ENCODE measurements at places on chromosomes 12 and 14.

DNA sequence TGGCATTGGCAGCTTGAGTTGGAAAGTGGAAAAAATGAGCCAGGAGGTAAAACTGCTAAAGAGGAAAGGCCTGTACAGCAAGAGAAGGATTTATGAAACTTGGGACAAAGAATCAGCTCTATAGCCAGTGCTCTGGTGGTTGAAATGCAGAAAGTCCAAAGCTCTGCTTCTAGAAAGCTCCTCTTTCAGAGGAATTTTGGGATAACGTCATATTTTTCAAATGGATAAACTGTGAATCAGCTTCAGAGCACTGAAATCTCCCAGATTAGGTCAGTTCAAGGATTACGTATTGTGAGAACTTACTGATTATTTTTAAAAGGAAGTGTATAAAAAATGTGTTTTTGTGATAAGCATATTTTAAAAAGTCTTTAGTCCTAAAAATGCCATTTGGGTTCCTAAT, 203.1 kb upstream of the CNOT2 start:
- no peak for DNase-seq

GRCh38 chr14:105244334-105244733, 4.0 kb upstream of the BTBD6 start:
- no peak for DNase-seq

GRCh38 chr14:87503711-87504110, 489.3 kb downstream of the GALC start:
- DNase-seq = no peak

DNA sequence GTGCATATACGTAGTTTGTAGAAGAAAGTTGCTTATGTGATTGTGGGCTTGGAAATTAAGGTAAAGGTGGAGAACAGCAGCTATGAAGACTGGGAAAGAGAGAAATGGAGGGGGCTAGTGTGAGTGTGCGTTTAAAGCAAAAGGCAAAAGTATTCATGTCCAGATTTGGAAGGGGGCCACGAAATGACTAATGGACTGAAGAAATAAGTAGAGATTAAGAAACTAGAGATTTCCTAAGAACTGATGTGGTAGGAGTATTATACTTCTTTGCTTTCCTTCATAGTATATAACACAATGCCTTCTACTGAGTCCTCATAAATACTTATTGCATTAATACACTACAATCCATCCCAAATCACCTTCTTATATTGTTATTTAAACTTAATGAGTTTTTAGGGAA, 298.6 kb upstream of the NOVA1 start:
- no peak for DNase-seq

DNA sequence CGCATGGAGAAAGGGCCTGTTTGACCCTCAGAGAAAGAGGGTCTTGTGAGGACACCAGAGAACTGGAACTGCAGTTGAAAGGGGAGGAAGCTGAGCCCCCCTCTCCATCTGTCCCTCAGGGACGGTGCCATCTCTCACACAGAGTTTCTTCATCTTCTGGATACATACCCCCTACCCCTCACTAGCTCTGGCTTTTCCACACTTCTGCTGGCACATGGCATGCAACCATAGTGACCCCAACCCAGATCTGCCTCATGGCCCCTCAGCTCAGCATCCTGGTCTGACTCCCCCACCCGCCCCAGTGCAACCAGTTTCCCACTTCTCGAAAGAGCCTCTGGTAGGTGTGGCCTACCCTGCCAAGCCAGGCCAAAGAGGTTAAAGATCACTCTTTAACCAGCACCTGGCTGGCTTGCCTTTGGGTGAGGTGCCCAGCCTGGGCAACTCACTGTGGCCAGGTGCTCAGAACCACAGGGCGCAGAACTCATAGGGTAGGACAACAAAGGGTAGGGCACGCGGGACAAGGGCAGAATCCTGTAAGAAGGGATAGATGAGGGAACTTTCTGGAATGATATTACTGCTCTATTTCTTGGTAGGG, 25.8 kb downstream of the GALNT16 start:
- no peak for DNase-seq
